Mammary epithelial cell (primary cell): ENCODE measurements at places on chromosomes 16 and 17.

GRCh38 chr16:79632289-79632688 lies 31.8 kb upstream of the MAF start:
- peak; percentile 60 for DNase-seq

DNA sequence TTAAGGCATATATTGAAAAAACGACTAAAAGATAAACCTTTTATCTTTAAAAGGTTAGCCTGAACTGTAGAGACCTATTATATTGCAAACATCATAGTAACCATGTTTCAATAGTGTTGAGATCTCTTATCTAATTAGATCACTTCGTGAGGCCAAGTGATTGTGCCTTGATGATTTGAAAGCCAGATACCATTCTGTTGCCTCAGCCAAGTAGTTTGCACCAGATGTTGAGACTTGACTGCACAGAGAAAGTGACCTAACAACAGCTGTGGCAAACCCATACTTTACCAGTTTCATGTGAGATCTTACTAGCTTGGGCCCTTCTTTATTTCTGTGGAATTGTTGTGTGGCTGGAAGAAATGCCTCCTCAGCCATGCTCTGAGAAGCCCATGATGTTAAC lies 717.3 kb downstream of the KCNJ2 start:
- no peak for DNase-seq

- peak; percentile 41 for DNase-seq
Observed at GRCh38 chr17:512926-513325, 160.3 kb upstream of the RPH3AL start.

- DNase-seq = no peak
Observed at GRCh38 chr17:77618731-77619130, 339.8 kb upstream of the TNRC6C start.

DNA sequence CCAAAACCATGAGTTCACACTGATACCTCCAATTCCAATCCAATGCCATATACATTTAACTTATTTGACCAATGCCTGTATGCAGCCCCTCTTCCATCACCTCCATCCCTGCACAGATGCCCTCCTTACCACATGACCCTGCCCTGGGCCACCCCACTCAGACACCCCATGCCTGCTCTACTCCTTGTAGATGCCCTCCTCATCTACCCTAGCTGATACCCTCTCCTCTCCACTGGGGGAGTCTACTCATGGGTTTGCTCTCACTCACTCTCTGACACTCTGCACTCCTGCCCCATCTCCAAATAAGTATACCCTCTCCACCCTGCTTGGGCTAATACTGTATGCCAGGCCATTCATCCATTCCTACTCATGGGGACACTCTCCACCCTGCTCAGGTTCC lies 16.0 kb upstream of the CMTM4 start:
- no peak for DNase-seq
